ENCODE measurements at places on chromosomes 11 and 22.
A peak's percentile ranks its signal among the peaks of the same experiment; 100 is the strongest.

DNA sequence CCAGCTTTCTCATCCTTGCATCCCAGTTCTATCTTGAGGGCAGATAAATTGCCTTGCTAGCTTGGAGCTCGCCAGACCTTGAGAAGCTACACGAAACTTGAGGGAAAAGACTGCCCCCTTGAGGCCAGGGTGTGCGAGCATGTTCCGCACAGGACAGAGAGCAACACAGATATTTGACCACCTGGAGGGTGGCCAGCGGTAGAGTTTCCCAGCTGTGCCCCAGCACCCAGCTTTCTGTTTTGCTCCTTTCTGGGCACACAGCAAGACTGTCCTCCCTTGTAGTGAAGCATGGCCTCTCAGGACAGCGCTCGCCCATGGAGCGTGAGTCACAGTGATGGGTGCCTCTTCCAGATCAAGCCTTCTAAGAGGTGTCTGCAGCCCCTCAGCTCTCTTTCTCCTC is 23.5 kb downstream of the SPATA19 start:
- DNase-seq, result peak; percentile 58

DNA sequence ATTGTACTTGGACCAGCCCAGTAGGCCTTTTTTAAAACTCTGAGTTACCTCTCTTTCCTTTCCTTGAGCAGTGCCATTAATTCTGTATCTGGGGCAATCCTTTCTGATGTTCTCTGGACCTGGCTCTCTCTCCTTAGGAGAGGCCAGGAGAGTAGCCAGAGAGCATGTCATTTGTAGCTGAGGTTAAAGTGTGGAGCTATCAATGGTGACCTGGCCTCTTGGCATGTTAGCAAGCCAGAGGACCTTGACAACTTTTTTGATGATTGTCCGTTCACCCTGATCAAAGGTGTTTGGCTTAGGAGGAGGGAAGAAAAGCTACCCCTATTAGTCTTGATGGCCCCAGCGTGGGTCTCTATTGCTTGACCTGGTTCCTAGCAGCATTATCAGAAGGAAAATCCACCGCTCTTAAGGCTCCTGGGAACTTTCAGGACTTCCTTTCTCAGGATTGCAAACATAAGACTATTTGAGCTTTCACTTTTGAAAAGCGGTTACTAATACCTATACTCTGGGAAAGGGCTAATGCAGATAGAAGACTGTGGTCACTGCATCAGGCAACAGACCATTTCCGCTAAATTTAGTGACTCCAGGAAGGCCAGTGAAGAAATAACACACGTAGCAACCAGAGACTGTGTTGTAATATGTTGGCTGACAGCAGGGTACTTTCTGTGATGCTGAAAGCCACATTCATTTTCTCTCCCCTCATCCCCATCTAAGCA is 18.2 kb downstream of the LIMK2 start:
- DNase-seq, result no peak

- no peak for DNase-seq
These were observed 24.7 kb downstream of the PPME1 start for GRCh38 chr11:74195828-74196227.

GRCh38 chr11:122115524-122116379 is at the start of gene BLID:
BLID (minus strand) TSS chr11:122116215; CDS start chr11:122115922, 293 bp downstream.
- DNase-seq, result peak; percentile 8

DNA sequence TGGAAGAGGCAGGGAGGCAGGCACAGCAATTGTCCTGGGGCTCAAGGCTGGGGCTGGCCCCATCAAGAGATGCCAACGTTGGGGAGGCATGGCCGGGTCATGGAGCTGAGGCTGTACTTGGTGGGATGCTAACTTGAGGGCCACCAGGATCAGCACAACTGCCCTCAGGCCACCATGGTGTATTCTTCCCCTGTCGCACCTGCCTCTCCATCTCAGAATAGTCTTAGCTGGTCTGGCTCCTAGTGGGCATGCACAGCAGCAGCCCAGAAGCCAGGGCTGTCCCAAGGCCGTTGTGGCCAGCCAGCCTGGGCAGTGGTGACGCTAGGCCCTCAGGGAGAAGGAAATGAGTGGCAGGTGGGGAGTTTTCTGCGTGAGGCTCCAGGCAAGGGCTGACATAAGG is 91.3 kb downstream of the DHCR7 start:
- DNase-seq, result no peak

- DNase-seq, result no peak
These were observed 813.3 kb upstream of the RAG2 start for GRCh38 chr11:37411289-37411688.

DNA sequence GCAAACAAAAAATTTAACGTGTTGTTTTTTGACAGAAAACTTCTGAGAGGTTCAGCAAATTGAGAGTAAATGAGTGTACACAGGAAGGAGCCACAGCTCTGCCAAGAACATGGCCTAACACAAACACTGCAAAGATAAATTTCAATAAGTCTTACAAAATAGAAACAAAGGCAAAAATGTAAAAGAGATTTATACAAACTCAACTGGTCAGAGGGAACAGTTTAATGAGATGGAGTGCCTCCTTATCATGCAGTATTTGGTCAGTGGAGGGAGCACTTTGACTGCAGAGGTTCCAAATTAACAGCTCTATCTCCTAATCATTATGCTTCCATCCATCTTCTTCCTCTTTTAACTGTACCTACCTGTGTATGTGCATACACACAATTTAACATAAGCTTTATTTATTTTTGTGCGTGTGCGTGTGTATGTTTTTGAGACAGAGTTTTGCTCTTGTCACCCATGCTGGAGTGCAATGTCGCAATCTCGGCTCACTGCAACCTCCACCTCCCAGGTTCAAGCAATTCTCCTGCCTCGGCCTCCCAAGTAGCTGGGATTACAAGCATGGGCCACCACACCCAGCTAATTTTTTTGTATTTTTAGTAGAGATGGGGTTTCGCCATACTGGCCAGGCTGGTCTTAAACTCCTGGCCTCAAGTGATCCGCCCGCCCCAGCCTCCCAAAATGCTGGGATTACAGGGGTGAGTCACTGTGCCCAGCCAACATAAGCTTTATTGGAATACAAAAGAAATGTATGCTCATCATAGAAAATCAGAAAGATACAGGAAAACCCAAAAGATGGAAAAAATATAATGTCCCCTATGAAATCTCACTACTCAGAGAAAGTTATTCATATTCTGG is 111.9 kb downstream of the MRTFA start:
- DNase-seq, result peak; percentile 21

DNA sequence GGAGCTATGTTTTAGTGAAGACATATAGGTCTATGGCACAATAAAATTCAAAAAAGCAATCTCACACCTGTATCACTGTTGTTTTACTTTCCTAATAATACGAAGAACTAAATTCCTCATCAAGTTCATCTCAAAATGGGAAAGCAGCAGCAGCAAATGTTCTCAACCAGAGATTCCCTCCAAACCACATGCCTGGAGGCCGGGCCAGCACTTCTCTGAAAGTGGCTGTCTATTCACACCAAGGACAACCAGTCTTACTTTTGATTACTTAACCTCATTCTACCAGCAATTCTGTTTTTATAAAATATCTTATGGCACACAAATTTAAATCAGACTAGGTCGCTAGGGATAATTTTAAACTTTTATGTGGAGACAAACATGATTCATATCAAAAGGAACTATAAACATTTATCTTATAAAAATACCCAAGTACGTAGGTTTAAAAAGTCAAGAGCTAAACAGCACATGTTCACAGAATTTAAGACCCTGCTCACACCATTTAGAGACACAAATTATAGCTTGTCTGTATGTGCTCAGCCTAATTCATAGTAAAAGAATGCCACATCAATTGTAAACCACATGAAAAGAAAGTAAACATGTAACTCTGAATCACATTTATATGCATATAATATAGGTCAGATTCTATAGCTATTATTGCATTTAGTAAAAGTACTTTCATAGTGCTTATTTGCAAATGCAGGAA is 46.1 kb downstream of the RRAS2 start:
- DNase-seq, result no peak

DNA sequence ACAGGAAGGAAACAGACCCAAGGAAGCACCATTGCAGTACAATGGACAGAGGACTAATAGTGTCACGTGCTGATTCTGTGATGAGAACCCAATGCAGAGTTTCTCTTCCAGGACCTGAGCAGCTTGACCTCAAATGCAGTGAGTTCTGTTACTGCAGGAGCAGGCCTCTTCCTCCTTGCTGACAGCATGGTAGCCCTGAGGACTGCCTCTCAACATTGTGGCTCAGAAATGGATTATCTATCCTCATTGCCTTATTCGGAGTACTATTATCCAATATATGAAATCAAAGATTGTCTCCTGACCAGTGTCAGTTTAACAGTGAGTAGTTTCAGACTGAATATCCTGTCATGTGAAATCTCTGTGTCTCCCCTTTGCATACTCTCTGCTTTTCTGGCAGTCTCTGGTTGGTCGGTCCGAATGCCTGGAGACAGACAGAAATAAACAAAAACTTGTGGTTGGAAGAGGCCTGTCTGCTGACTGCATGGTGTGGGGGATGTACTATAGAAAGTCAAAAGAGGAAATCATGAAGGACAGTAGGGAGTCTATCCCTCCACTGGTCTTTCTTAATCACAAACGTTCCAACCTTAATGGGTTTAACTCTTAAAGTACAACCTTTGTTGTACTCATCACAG is 6.9 kb upstream of the MS4A14 start:
- no peak for DNase-seq

- no peak for DNase-seq
These were observed 463.3 kb downstream of the SOX6 start for GRCh38 chr11:15893080-15893492.

- peak; percentile 95 for DNase-seq
These were observed at the start of gene PIK3IP1 for GRCh38 chr22:31292236-31292989. PIK3IP1 (minus strand) TSS chr22:31292488; CDS start chr22:31292344, 144 bp downstream.

- no peak for DNase-seq
These were observed 6.1 kb downstream of the SMIM45 start for GRCh38 chr22:41957941-41958556.

GRCh38 chr22:19880786-19881569 is 26.3 kb upstream of the GNB1L start:
- peak; percentile 1 for DNase-seq

- DNase-seq, result peak; percentile 34
These were observed at the start of gene DLG2 for GRCh38 chr11:85627332-85627997. DLG2 (minus strand) TSS chr11:85627344.

Data from activated naive CD4-positive, alpha-beta T cell treated with anti-CD3 and anti-CD28 coated beads for 36 hours (primary cell).